ENCODE measurements at places on chromosomes 5 and 9.

- no peak for DNase-seq
These were observed 252.0 kb upstream of the GAS1 start for GRCh38 chr9:87199278-87199677.

DNA sequence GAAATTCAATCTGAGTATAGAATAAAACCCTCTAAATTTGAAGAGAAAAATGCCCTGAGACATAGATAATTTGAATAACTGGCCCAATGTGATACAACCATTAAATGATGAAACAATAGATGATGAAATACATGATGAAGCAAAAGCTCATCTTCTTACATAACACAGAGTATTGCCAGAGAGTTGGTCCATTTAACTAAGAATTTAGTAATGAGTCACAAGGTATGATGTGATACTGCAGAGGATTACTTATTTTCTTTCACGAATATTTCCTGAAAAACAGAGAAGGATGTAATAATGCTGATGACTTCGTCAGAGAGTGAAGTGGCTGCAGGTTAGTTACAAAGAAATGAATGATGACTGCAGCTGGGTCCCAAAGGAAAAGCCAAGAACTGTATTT lies 379.3 kb downstream of the CDH12 start:
- no peak for DNase-seq

DNA sequence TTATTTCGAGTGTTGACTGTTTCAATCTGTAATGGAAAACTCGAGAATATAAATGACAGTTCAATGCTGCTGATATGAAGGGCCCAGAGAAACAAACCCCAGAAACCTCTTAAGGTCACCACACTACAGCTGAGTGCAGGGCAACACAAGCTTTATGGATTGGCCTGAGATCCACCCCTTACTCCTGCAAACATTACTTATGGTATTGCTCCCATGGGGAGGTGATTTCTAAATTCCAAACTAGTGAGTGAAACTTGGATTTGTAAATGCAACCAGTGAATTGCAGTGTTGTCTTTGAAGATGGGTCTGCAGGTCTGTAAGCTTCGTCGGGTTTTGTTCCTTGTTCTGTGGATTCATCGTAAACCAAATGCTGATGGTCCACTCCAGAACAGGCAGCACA lies 85.4 kb downstream of the NTRK2 start:
- DNase-seq, result no peak

GRCh38 chr5:131996210-131997025 lies 15.0 kb downstream of the ACSL6 start:
- DNase-seq, result no peak

DNA sequence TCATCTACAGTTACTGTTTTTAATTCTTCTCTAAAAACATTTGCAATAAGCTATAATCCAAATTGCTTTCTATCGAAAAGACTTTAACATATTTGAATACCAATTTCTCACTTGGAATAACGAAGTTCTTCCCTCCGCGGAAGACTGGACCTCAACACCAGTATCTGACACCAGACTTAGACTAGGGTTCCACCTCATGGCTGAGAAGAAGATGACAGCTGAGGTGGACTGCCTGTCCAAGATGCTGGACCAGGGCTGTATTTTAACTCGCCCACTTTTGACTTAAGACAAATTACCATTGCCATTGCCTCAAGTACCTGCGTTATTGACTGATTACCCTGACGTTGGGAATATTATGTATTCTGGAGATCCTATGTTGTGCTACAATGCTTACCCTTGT lies 34.1 kb downstream of the ZMAT2 start:
- no peak for DNase-seq

GRCh38 chr5:154811239-154811638 lies 39.2 kb downstream of the FAXDC2 start:
- DNase-seq, result no peak

- no peak for DNase-seq
These were observed 118.0 kb upstream of the OR13F1 start for GRCh38 chr9:104386013-104386412.

GRCh38 chr5:122054266-122054665 lies 23.8 kb downstream of the LOX start:
- no peak for DNase-seq

- no peak for DNase-seq
These were observed 208.6 kb downstream of the EPB41L4A start for GRCh38 chr5:112210430-112211005.

DNA sequence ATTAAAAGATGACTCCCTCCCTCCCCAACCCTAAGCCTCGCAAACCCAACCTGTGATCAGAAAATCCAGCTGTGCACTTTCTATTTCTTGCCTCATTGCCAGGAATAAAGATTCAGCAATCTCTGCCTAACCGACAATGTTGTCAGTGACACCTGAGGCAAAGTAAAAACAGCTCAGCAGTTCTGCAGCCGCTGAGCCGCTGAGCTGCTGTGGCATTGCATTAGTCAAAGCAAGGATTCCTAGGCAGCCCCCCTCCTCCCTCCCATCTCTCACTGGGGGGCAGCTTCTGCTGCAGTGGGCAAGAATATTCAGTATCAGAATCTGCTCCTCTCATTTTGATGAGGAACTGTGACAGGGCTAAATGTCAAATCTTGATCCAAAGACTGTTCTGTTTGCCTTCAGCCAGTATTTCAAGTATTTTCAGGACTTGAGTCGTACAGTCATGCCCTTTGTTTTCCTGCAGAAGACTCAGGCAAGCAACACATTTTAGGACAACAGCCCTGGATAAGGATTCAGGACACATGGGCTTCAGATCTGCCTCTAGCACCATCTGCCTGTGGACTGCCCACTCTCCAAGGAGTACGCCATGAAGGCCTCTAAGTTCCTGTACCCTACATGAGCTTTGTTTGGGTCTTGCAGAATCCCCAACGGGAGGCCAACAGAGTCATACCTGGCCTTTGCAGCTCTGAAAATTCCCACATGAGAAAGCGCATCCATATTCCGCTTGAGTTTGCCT lies 41.1 kb upstream of the DAP start:
- no peak for DNase-seq

GRCh38 chr9:96108691-96109380 lies 193.1 kb downstream of the HSD17B3 start:
- no peak for DNase-seq

GRCh38 chr5:134792286-134792685 lies 33.7 kb downstream of the DDX46 start:
- no peak for DNase-seq

DNA sequence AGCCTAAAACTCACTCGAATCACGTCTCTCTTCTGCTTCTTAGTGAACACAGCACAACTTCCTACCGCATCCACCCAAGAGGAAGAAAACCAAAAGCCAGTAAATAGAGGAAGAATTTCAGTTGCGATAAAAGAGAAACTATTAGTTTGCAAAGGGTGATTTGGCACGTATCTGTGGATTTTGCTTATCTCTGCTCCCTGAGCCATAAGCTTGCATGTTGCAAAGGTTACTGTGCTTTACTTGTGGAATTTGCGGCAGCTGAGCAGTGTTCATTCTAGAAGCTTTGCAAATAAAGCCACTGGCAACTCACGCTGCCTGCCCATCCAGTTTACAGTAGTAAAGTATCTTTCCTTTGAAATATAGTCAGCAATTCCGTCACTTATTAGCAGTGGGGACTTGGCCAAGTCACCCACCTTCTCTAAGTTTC lies 149.0 kb upstream of the PCA3 start:
- no peak for DNase-seq

DNA sequence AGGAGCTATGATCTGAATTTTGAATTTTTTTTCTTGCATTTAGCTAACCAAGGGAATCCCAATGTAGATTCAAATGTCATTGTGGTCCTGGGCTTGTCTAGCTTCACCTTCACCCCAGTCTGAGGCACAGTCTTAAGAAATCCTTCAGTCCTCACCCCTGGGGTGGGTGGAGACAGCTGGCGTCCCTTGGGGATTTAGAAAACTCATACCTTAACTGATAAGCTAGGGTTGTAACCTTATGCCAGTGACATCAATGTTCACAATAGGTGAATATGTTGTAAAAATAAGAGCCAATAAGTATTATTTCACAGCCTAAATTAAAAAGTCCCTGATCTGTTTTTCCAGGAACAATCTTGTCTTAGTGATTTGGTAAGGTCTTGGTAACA lies 4.6 kb downstream of the ISOC1 start:
- no peak for DNase-seq

DNA sequence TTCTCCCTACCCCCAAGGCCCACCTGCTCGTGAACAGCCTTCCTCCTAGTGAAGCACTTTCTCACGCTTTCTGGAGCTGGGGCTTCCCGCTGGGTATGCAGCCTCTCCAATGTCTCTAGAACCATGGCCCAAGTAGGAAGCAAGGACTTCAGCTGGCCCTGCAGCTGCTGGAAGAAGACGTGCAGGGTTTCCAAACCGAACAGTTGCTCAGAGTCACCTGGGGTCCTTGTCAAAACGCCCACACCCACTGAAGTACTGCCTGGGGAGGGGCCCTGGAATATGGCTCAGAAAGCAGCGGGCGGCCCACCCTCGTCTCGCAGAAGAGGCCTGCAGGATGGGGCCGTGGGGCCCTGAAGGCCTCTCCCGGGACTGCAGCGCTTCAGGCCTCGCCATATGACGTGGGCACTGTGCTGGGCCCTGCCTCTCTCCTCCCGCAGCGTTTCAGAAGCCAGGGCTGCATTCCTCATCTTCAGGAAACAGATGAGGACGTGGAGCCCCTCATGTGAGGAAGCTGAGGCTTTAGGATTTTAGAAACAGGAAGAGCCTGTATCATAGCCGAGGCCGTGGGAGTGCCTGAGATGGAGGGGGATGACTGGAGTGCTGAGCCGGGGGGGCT lies 116.0 kb upstream of the LMX1B start:
- DNase-seq, result no peak

DNA sequence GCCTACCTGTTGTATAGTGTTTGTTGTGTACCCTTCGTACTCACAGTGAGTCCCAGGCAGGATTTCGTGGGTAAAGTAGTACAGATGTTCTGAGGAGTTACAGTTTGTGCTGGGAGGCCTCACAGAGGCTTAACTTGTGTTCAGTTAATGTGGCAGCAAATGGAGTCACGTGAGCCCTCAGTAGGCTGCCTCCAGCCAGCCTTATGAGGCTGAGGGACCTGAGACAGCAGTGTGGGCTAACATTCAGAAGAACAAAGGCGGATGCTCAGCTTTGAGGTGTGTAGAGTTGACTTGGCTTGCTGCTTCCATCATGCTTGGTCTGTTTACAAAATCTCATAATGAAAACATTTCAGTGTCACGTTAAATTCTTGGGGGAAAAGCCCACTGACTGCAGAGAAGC lies 118.1 kb downstream of the TRIO start:
- no peak for DNase-seq

DNA sequence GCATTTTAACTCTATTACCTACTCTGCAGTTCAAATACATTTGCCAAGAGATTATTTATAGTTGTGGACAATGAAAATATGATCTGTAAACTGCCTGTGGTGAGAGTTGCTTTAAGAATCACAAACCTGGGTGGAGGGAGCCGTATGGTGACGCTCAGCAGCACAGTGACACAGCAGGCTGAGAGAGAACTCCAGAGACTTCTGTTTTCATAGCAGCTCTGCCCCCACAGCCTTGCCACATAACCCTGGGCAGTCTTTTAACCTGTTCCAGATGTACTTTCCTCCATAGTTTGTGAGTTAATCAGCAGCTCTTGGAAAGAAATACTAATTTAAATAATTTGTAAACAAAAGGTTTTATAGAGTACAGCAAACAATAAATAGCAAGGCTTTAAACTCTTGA lies 450.5 kb downstream of the ELAVL2 start:
- DNase-seq, result no peak

DNA sequence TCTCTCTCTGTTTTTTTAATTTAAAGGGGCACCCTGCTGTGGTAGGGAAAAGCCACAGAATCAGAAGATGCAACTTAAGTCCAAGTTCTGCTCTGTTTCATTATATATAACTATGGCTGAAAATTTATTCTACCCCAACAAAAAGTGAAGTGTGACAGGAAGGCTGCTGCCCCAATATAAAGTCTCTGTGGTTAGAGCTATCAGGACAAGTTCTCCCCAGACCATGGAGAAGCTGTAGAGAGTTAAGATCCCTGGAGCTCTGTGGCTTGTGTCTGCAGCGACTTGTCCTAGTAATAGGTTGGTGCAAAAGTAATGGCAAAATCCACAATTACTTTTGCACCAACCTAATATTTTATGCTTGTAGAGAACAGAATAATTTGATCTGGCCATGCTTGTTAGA lies 250.9 kb downstream of the PSAT1 start:
- no peak for DNase-seq

GRCh38 chr5:168315416-168316138 lies 24.1 kb downstream of the WWC1 start:
- no peak for DNase-seq

DNA sequence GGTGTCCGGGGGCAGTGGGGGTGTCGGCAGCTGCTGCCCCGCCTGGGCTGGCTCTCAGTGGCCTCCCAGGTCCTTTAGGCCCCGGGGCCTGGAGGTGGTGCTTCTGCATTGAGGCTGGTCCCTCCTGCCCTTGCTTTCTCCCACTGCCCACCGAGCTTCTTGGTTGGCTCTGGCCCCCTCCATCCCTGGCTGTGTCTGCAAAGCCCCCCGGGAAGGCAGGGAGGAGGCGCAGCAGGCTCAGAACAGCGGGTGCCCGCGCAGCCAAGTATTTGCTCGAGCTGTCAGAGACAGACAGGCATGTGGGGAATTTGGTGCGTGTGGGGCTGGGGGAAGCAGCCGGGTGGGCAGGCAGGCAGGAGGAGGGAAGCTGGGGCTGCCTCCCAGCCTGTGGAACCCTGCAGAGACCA lies 11.5 kb downstream of the CXXC5 start:
- no peak for DNase-seq

- no peak for DNase-seq
These were observed 130.1 kb downstream of the RPS23 start for GRCh38 chr5:82147860-82148573.

GRCh38 chr5:74767579-74767913 lies 497 bp downstream of the NSA2 start:
- DNase-seq, result peak; percentile 2

DNA sequence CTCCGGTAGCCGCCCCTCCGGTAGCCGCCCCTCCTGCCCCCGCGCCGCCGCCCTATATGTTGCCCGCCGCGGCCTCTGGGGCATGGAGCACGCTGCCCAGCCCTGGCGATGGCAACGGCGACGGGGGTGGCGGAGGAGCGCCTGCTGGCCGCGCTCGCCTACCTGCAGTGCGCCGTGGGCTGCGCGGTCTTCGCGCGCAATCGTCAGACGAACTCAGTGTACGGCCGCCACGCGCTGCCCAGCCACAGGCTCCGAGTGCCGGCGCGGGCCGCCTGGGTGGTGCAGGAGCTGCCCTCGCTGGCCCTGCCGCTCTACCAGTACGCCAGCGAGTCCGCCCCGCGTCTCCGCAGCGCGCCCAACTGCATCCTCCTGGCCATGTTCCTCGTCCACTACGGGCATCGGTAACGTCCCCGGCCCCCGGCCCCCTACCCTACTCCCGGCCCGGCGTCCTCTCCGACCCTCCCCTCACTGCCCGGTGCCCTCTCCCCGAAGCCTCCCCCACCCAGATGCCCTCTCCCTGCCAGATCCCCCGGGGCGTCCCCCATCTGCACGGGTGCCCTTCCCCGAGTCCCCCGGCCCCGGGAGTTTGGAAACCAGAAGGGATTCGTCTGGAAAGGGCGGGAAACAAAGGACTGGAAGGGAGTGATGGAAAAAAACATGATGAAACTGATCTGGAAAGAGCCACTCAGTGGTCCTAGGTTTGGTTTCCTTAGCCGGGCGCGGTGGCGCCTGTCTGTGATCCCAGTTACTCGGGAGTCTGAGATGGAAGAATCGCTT lies 417 bp downstream of the SRD5A1 start:
- peak; percentile 9 for DNase-seq

GRCh38 chr5:8050616-8051175 lies 181.7 kb downstream of the MTRR start:
- no peak for DNase-seq
